Mucosa of descending colon (tissue), 3 donors: ENCODE measurements at places on chromosomes 2 and 18.

- no peak for DNase-seq
These were observed 18.9 kb upstream of the IL1R2 start for GRCh38 chr2:101972621-101973434.

DNA sequence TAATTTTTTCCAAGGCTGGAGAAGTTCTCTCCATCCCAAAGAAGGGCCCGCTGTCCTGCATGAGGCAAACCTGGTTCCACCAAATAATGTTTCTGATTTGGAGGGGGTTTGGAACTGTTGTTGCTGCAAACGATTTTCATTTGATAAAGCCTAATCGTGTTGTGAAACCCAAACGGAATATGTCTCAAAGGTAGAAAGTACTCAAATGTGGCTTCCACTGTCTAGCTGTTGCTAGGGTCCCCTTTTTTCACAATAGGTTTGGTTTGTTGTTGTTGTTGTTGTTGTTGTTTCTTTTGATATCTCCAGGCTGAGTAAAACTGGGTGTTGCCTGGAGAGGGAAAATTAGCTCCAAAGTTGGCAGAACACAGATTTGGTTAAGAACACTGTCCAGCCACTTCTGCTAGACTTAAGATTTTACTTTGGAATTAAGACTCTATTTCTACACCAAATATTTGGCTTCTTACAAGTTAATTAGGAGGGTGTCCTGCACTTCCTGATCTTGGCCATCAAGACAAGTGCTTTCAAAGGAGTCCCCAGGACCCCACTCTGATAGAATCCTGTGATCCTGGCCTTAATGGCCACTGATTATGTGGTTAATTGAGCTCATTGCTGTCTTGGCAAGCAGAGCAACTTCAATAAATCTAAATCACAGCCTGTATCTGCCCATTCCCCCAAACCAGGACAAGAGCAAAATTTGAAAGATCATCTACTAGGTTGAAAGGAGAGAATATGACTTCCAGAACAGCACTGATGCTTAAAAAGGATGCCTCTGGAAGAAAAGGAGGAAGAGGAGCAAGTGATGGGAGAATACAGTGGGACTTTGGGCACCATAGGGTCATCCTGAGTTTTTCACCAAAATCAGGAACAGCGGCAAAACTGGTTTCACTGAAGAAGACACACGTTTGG is 3.3 kb upstream of the HOXD13 start:
- DNase-seq: no peak

- DNase-seq: no peak
These were observed 58.3 kb upstream of the RAPGEF4 start for GRCh38 chr2:172677363-172677762.

DNA sequence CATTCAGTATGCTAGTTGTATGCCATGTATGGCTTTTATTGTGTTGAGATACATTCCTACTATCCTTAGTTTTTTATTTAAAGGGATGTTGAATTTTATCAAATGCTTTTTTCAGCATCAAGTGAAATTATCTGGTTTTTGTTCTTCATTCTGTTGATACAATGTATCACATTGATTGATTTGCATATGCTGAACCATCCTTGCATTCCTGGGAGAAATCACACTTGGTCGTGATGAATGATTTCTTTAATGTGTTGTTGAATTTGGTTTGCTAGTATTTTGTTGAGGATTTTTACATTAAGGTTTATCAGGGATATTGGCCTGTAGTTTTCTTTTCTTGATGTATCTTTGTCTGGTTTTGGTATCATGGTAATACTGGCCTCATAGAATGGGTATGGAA is 49.7 kb downstream of the CD28 start:
- no peak for DNase-seq

GRCh38 chr2:159851941-159852340 is 53.9 kb upstream of the CD302 start:
- no peak for DNase-seq

DNA sequence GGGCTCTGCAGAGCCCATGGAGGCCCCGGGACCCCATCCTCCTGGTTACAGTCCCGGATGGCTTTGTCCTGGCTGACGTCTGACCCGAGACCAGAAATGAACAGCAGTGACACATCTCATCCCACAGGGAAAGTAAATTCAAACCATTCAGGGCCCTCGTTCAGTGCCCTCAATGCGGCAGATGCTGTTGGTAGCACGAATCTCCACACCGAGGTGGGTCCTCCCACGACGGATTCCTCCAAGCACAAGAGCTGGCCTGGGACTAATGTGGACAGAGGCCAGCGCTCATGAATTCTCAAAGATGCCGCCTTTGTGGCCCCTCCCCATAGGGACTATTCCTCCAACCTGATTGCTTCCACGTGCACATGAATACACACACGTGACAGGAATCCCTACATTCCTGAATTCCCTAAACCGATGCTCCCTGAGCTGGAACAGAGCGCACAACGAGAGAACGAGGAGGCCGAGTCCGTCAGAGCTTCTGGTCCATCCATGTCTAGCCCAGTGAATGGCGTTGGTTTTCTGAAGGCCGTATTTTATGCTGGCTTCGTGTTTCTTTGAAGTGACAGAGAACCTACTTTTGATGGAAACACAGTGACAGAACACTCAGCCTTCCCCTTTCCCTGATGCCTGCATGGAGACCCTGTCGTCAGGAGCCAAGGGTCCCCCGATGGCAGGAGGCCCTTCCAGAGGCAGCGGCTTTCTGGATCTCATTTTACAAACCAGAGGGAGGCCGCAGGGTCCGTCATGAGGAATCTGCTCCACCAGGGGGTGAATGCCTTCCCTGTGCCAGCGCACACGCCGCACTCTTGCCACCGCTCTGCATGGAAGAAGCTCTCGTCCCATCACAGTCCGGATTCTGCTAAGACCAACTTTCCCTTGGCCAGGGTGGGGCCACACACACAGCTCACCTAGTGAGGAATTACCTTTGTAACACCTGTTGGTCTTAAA is 64.3 kb upstream of the SNTG2 start:
- no peak for DNase-seq

DNA sequence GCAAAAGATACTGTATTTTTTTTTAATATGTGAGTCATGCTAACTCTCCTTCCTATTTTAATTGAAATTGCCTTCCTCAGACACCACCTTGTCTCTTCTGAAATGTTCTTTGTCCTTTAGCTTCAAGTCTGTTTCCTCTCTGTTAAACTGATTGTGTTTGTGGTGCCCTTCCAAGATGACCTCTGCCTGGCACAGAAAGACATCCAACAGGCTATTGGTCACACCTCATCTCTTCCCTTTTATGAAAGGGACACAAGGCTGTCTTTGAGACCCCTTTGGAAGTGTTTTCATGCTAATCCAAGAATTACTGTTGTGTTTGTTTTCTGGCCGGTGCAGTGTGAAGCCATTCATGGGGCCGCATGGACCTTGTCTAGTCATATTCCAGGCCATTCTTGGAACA is 94.0 kb upstream of the PIK3C3 start:
- no peak for DNase-seq

DNA sequence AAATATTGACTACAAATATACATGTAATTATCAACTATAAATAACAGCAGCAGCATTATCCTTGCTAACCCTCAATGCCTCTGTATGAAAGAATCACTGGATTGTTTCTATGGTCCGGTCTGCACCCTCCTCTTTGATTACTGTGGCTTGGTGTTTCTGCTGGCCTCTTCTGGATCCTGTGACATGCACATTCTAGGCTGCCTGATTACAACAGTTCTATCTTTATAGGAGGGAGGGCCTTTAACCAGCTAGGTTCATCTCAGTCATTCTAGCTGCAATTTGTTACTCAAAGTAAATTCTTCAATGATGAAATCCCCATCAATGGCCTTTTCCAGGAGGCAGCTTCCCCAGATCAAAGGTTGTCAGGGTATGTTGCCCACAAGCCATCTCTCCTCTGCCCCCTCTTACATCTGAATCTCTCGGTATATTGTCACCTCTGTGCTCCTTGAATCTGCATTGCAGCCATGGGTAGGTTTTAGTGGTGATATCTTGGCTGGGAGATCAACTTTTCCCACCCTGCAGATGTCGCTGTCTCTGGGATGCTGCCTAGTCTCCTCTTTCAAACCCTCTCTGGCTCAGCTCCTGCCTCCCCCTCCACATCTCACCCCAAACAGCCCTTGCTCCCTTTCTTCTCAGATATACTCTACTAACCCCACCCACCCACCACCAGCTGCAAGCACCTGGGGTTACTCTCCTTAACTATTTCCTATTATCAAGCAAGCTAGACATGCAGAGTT is 106.2 kb upstream of the BZW1 start:
- DNase-seq: no peak

GRCh38 chr2:123696021-123696420 is 329.1 kb upstream of the CNTNAP5 start:
- no peak for DNase-seq

DNA sequence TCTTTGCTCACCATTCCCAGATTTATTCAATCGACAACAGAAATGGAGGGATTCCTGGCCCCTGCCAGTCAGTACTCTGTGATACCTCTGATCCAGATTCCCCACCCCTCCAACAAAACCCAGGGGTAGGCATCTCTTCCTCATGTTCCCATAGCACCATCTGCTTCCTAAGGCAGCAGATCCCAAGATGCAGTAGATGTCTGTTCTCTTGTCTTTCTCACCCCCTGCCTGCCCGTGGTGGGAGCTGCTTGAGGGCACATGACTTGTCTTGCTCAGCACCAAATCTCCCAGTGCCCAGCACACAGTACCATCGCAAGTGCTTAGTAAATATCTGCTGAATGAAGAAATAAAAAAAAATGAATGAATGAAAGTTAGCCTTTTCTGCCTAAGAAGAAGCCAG is 98.2 kb downstream of the ZBTB7C start:
- no peak for DNase-seq

DNA sequence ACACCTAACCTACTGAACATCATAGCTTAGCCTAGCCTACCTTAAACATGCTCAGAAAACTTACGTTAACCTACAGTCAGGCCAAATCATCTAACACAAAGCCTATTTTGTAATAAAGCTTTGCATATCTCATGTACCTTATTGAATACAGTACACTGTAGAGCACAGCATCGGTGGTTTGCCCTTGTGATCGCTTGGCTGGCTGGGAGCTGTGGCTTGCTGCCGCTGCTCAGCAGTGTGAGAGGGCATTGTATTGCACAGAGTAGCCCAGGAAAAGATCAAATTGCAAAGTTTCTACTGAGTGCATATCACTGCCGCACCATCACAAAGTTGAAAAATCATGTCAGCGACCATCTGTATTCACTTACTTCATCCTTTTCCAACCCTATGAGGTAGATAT is 62.3 kb upstream of the NCK2 start:
- no peak for DNase-seq

DNA sequence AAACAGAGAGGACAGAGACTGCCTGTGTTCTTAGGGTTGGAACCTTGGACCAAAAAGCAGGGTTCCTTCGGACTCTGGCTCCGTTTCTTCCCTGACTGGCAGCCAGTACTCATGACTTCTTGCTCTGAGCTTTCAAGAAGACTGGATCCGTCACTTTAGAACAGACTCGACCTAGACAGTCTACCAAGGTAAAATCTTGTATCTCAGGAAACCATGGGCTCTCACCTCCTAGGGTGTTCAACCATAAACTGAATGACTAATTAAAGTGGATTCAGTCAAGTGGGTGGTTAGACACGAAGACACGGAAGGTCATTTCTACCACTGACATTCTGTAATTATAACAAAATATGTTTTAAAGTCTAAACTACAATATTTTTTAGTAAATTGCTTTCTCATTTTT is 153.8 kb upstream of the SLC39A10 start:
- DNase-seq: no peak

- no peak for DNase-seq
These were observed 55.4 kb downstream of the REL start for GRCh38 chr2:60936757-60937156.

GRCh38 chr2:95075440-95076132 is 46.0 kb downstream of the MRPS5 start:
- no peak for DNase-seq
